ENCODE measurements at places on chromosomes 1 and 21.

- peak; percentile 61 for DNase-seq
Measured at GRCh38 chr1:31587720-31588423, 11.6 kb downstream of the TINAGL1 start.

- DNase-seq: peak; percentile 64
Measured at GRCh38 chr1:114510274-114511031, 550 bp downstream of the TRIM33 start.

GRCh38 chr1:94280541-94280940, 43.2 kb upstream of the ARHGAP29 start:
- no peak for DNase-seq

GRCh38 chr1:59903141-59903754, 23.3 kb downstream of the CYP2J2 start:
- DNase-seq: no peak

DNA sequence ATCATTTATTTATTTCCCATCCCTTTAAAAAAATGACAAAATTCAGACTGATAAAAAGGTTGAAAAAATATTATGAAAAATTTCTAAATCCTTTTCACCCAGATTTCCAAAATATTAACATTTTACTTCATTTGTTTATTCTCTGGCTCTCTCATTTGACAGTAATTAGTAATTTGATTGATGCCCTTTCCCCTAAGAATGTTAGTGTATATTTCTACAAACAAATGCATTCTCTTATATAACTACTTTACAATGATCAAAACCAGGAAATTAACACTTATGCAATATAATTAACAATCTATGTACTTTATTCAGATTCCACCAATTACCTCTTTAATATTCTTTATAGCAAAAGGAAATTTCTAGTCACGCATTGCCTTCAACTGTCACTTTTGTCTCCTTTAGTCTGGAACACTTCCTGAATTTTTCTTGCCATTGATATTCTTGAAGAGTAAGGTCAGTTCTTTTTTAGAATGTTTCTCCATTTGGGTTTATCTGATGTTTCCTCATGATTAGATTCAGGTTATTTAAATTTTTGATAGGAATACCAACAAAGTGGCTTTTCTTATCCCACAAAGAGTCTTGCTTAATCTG, 3.9 kb downstream of the CD53 start:
- DNase-seq: no peak

DNA sequence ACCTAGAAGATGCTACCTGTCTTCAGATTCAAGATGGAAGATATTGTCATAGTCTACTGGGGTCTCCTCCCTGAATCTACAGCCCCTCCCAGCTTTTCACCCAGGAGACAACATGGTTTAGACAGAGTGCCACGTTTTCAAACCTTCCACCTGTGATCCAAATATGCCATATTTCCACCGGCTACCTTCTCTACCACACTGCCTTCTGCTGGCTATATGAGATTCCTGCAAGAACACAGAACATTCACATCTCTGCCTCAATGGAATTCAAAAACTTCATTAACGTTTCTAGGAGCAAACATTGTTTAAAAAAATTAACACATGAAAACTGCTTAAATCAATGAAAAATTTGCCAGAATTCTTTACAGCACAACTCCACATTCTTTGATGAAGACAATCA, 12.9 kb upstream of the LELP1 start:
- no peak for DNase-seq

DNA sequence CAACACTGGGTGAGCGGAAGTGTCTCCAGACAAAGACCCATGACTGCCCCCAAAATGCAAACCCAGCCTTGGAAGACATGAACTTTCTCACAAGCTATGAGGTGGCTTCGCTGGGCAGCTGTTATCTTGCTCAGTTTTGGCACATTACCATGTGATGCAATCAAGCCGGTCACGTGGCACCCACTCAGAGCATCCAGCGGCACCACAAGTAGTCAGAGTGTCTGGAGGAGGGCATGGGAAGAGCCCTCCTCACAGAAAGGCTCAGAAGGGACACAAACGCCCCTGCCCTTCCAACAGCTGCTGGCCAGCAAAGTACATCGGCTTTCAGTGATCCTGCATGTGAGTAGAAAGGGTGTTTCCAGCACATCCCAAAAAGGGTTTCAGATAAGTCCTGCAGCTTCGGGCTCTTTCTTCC, 145.5 kb upstream of the IRF2BP2 start:
- DNase-seq: no peak

Data from NCI-H774 (cell line).